ENCODE measurements at places on chromosomes 2 and 18.
A peak's percentile ranks its signal among the peaks of the same experiment; 100 is the strongest.

DNA sequence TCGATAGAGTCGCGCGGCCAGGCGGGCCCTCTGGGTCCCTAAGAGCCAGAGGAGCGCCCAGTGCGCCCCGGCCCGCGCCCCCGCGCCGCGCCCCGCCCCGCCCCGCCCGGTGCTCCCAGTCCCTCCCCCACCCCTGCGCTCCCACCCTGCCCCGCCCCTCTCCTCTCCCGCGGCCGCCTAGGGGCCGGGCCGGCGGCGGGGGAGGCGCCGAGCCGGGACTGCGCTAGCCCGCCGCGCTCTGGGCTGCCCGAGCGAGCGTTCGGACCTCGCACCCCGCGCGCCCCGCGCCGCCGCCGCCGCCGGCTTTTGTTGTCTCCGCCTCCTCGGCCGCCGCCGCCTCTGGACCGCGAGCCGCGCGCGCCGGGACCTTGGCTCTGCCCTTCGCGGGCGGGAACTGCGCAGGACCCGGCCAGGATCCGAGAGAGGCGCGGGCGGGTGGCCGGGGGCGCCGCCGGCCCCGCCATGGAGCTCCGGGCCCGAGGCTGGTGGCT, at the start of gene GPC1:
Gene GPC1, plus strand, starts transcription at position 207 of the 491 bp plus-strand sequence. Its CDS starts 256 bp downstream, at position 463.
- no peak for DNase-seq

DNA sequence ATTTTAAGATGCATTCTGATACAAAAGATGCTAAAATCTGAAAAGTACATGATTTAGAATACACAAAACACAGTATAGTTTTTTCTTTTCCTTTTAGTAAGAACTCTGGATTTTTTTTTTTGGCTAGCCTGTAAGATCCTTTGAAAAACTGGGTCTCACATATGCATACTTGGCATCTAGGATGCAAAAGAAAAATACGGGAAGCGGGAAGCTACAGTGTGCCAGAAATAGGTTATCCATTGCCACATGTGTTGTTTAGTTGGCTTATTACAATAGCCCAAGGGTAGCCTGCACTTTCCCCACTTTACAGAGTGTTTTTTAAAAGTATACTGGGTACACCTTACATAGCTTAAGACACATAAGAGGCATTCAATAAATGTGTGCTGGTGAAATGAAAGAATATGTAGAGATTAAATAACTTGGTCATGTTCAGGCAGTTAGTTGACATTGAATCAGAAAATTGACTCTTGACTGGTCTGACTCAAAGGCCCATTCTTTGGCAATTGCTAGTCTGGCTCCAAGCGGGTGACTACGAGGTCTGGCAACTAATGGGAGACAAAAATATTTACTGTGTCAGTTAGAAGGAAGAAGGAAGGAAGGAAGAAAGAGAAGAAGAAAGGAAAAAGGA, 286.8 kb upstream of the TRIB2 start:
- DNase-seq: no peak

DNA sequence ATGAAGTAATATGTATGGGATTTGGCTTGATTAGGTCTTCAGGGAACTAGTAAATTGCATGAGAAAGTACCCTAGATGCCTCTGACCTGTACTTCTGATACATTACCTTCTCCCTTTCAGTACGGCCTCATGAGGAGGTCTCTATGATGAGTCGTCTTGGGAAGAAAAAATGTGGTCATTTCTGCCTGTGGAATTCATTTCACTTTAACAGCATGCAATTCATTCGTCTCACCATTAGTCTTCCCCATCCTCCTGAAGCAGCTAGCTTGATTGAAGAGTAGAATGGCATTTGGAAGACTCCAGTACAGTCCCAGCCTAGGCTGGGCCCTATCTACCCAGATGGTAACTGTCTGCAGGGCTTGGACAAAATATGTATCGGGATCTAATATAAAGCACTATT, 52.2 kb downstream of the TMX3 start:
- DNase-seq: no peak

GRCh38 chr18:59904011-59904601, 4.3 kb downstream of the PMAIP1 start:
- DNase-seq: no peak

GRCh38 chr2:213007290-213007838, 144.0 kb downstream of the IKZF2 start:
- no peak for DNase-seq

- DNase-seq: no peak
Measured at GRCh38 chr2:44579115-44579836, 217.5 kb downstream of the CAMKMT start.

DNA sequence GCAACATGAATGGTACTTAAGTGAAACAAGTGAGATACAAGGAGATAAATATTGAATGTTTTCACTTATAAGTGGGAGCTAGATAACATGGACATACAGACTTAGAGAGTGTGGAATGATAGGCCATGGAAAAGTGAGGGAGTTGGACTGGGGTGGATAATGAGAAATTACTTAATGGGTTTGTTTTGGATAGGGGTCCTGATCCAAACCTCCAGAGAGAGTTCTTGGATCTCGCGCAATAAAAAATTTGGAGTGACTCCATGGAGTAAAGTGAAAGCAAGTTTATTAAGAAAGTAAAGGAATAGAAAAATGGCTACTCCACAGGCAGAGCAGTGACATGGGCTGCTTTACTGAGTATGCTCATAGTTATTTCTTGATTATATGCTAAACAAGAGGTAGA, 508.9 kb downstream of the CNTNAP5 start:
- no peak for DNase-seq

DNA sequence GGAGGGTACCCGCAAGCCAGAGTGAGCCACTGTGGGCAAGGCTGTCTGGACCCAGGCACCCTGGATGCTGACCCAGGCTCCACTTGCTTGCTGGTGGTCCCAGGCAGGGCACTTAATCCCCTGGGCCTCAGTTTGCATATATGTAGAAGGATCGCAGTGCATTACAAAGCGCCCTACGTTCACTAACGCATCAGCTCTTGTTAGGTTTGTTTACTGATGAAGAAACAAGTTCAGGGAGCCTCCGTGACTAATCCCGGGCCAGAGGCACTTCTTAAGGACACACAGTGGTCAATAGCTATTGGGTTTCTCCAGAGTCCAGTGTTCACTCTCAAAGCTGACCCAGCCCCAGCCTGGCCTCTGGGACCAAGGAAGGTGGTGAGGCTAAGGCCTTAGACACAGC, 70.2 kb downstream of the LBH start:
- DNase-seq: no peak

DNA sequence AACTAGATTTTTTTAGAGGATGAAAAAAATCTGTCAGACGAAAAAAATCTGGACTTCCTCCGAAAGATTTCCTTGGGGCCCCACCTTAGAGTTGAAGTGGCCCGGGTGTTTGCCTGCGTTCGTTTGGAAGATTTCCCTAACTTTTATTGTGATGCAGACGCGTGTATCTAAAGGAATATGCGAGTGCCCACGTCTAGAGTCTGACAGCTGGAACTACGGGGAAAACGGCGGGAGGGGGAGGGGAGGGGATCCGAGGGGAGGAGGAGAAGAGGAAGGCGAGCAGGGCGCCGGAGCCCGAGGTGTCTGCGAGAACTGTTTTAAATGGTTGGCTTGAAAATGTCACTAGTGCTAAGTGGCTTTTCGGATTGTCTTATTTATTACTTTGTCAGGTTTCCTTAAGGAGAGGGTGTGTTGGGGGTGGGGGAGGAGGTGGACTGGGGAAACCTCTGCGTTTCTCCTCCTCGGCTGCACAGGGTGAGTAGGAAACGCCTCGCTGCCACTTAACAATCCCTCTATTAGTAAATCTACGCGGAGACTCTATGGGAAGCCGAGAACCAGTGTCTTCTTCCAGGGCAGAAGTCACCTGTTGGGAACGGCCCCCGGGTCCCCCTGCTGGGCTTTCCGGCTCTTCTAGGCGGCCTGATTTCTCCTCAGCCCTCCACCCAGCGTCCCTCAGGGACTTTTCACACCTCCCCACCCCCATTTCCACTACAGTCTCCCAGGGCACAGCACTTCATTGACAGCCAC, 2.4 kb upstream of the SP9 start:
- DNase-seq: no peak

DNA sequence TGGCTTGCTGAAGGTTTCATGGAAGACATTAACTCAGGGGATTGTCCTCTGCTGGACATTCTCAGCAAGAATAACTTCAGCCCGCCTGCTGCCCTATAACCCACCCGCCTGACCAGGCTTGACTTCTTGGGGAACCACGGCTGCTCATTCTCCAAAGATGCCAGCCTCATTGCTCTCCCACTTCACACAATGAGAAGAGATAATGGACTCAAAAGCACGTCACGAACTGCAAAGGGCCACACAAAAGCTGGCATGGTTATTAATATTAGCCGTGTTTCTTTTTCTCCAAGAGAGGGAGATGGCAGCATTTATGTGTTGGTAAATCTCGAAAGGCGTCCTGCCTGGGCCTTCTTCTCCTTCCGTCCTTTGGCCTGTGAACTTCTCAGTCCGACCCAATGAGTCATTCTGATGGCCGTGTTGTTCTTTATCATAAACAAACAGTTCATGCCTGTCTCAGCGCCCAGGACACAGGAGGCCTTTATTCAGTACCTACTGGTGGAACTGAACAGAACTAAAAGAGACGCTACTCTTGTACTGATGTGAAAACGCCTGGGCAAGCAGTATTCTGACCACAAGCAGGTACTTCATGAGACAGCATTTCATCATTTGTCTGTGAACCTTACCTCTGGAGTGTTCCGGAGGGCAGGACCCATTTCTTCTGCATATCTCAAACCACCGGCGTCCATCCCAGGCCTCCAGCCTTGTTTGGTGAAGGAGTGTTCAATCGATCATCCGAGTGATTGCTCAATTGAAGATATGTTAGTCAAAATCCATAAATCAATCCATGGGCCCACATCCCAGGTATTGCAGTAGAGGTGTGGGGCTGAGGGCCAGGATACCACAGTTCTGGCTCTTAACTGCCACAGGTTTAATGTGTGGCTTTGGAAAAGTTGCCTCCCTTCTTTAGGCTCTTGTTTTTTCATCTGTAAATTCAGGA, 25.1 kb upstream of the KLHL29 start:
- DNase-seq: no peak

- no peak for DNase-seq
Measured at GRCh38 chr2:156803243-156803642, 367.1 kb downstream of the GPD2 start.

DNA sequence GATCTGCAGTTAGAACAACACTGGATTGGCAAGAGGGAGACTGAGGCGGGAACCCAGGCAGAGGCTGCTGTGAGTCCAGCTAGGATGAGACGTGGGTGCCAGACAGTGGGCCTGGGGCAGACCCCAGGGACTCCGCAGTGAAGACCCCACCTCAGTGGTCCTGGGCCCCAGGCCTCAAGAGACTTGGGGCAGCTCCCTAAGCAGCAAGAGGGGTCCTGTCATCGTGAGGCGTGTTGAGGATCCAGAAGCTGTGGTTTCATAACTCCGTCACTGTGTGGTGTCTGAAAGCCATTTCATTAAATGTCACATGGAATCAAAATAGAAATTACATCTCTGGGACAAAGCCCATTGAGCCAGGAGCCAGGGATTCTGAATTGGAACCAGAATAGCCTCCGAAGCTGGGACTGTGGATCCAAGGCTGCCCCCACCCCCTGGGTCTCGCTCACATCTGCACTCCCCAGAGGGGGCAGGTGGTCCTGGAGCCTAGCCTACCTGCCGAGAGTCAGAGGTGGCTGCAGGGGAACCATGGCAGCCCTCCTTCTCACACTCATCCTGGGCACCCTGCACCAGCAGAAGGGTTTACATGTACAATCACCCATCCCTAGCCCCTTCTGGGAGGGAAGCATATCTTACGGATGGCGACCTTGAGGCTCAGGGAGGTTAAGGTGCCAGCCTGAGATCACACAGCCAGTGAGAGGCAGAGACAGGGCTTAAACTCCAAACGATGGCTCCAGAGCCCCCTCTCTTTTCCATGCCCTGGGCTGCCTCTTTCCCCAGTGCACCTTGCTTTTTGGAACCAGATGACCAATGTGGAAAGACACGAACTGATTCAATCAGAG, 23.2 kb downstream of the RRM2 start:
- DNase-seq: no peak

- no peak for DNase-seq
Measured at GRCh38 chr2:60715561-60715960, 40.5 kb upstream of the PAPOLG start.

DNA sequence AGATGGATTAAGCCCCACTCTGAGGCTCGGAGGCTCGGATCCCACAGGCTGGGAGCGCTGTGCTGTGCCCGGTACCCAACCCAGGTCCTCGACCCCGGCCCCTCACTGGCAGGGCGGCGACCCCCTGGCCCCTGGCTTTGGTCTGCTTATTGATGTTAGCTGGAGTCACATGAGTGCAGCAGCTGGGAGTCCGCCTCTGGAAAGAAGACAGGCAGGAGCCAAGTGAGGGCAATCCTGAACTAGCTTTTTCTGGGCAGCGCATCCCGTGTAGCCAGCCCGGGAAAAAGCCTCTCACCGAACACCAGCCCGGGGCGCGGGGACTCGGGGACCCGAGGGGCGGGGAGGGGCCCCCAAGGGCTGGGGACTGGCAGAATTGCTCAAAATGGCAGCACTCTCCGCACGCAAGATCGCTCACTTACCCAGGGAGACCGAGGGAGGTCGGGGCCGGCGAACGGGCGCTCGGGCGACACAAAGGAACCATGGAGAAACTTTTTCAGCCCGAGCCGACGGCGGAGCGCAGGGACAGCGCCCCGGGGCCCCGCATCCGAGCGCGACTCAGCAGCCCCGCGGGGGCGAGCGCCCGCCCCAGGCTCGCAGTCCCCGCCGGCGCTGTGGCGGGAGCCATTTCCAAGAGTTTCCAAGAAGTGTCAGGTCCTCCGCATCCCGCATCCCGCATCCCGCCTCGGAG, 567 bp downstream of the TMEM200C start:
- DNase-seq: no peak

DNA sequence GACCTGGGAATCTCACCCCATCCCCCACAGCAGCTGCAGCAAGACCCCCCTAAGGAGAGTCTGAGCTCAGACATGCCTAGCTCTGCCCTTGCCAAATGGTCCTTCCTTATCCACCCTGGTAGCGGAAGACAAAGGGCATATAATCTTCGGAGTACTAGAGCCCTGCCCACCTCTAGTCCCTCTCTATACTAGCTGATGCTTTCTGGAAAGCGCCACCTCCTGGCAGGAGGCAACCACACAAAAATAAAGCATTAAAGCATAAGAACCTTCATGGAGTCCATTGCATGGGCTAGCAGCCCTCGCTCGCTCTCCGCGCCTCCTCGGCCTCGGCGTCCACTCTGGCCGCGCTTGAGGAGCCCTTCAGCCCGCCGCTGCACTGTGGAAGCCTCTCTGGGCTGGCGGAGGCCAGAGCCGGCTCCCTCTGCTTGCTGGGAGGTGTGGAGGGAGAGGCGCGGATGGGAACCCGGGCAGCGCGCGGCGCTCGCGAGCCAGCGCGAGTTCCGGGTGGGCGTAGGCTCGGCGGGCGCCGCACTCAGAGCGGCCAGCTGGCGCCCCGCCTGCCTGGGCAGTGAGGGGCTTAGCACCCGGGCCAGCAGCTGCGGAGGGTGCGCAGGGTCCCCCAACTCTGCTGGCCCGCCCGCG, 941.2 kb downstream of the SUCLG1 start:
- DNase-seq: no peak

DNA sequence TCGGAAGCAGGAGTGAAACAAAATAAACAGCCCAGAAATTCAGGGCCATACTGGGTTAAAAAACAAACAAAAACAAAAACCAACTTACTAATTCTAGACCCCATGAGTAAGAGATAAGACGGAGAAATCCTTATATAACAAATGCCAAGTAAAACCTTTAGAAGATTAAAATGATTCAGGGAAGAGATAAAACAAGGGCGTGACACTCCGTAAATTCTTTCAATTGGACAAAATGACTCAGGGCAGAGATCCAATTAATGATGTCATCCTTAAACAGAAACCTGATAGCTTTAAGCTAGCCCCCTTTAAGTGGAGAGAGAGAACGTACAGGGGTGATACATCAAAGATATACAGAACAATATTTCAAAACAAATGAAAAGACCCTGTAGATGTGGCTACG, 317.4 kb downstream of the NBAS start:
- peak; percentile 51 for DNase-seq

- DNase-seq: no peak
Measured at GRCh38 chr2:217463402-217464075, 539.3 kb downstream of the TNS1 start.
